SK-N-MC (cell line): ENCODE measurements at places on chromosomes 2 and 18.

DNA sequence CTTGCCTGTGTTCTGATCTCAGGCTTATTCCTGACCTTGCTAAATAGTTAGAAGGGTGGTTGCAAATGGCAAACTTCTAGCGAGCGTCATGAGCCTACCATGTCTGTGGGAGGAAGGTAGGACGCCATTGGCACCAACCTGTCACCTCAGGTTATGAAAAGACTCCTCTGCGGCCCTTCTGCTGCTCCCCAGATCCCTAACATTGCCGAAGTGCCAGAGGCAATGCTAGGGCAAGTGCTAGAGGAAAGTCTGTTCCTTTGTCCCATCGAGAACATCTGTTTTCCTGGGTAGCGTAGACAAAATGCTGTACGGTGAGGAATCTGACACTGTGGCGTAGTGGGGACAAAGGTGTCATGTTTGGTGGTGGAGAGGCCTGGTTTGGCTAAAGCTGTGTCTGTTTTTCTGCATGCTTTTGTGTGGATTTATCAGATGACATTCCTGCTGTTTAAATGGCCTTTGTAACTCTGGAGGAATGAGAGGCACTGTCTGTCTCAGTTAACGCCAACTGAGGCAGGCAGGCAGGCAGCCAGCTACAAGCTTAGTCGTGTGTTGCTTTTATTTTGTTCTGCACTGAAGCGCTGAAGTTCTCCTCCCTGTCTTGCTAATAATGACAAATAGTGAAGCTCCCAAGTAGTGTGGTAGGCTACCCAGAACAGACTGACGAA, 94.1 kb downstream of the PRPF40A start:
- no peak for DNase-seq

GRCh38 chr2:146979746-146980145, 865.1 kb upstream of the ACVR2A start:
- DNase-seq: no peak

GRCh38 chr2:23132823-23133595, 252.0 kb upstream of the KLHL29 start:
- no peak for DNase-seq

DNA sequence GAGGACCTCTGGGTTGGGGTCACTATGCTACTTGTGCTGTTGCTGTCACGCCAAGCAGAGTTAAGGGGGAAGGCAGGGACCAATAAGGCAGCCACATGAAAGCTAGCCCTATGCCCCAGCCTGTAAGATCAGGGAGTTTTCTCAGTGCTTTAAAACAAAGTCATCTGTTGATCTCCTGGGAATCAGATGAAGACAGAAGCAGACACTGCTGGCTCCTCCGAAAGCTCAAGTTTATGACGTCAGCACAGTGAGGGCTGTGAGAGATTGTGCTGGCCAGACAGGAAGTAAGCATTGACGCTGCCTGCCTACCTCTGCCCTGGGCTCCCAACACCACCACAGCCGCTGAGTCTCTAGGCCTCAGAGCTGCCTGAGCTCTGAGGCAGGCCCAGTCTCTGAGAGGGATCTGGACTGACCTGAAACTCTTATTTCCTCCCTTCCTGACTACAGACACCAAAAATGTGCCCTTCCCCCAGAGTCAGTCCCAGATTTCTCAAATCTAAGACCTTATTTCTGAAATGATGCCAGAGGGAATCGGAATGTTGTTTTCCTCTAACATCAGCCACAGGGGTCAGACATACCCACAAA, 118.1 kb upstream of the EPAS1 start:
- DNase-seq: no peak

DNA sequence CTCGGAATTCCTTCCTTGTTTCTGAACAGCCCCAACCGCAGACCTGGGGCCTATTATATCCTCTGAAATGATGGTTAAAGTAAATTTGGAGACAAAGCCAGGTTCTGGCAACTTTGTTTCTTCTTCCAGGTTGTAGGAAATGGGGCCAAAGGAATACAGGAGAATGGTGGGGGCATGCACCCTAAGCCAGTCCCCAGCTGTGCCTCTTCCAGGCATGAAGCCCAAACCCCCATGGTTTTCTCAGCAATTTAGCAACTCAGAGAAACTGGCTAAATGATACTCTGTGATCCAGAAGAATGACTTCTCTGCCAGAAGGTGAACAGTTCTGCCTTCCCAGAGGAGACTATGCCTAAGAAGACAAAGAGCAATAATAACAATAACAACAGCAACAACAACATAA, 635.0 kb upstream of the FANCL start:
- no peak for DNase-seq

- no peak for DNase-seq
Measured at GRCh38 chr2:15307526-15307925, 253.6 kb downstream of the NBAS start.

GRCh38 chr2:204696124-204696523, 150.8 kb downstream of the PARD3B start:
- no peak for DNase-seq

- DNase-seq: no peak
Measured at GRCh38 chr2:137175246-137175645, 409.9 kb downstream of the THSD7B start.

- no peak for DNase-seq
Measured at GRCh38 chr18:59597049-59597448, 100.2 kb downstream of the CCBE1 start.

- no peak for DNase-seq
Measured at GRCh38 chr18:24560511-24560981, 100.1 kb downstream of the HRH4 start.

GRCh38 chr2:156803243-156803642, 367.1 kb downstream of the GPD2 start:
- no peak for DNase-seq

DNA sequence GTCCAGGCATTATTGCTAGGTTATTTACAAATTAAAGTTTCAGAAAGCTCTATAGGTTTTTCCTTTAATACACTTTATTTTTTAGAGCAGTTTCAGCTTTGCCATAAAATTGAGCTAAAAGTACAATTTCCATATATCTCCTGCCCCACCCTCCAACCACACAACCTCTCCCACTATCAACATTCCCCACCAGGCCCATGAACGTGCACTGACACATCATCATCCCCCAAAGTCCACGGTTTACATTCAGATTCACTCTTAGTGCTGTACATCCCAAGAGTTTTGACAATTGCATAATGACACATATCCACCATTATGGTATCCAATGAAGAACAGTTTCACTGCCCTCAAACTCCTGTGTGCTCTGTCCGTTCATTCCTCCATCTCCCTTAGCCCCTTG, 139.4 kb downstream of the NBAS start:
- DNase-seq: no peak

- DNase-seq: no peak
Measured at GRCh38 chr2:46985512-46985911, 69.9 kb upstream of the MCFD2 start.

DNA sequence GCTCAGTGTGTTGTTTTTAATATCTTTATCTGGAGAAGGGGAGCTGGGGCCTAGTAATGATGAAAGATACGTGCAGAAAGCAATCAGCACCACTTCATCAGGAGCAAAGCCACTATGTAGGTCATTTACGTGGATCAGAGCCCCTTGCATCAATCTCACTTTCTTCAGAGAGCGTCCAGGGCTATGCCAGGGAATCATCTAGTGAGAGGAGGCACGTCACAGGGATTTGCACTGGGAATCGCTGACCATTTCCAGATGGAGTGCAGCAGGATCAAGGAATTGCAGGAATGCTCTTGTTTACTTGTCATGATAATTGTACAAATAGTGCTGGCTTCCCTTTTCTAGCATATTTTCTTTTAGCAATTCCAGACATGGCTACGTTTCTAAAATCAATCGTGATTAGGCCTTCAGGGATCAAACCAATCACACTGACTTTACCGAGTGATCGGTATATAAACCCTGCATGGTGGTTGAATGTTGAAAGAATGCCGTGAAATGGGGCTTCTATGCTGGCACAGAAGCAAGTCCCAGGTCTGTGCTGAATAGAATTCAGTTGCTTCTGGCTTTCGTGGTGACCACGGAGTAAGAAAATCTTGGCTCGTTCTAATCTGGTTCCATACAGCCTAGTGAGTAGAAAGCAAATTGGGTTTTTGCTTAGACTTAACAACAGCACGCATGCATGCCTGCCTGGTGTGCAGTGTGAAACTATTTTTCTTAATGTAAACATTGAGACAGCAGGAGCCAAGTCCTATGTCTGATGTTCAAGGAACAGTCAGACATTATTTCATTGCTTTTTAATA, 122.8 kb downstream of the TMEM200C start:
- DNase-seq: no peak

DNA sequence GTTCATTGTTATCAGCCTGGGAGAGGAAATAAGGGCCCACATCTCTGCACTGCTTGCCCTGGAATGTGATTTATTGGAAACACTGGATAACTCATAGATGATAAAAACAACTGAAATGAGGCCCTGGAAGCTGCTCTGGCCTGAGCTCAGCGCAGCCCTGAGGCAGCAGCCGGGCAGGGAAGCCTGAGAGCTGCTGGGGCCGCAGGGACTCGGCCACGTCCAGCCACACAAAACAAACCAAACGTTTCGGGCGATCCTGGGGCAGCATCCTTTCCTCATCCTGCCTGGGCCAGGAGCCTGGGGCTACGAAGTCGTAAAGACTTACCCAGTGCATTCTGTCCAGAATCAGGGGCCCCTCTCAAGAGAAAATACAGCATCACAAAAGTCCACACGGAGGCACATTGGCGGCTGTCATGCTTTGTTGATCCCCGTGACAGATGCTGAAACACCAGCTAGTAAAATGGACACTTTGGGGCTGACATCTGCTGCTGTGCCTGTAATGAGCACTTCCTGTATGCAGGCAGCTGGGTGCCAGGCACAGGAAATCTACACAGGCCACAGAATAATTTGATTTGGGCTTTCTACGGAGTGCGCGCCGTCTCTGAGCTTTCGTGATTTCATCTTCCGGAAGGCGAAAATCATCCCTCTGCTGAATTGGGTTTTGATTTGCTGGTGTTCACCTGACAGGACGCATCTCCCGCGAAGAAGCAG, 250.6 kb downstream of the EIPR1 start:
- peak; percentile 52 for DNase-seq

GRCh38 chr2:215274829-215275228, 37.0 kb upstream of the ATIC start:
- no peak for DNase-seq

GRCh38 chr2:174051741-174052583, 86.8 kb upstream of the SP3 start:
- DNase-seq: no peak

DNA sequence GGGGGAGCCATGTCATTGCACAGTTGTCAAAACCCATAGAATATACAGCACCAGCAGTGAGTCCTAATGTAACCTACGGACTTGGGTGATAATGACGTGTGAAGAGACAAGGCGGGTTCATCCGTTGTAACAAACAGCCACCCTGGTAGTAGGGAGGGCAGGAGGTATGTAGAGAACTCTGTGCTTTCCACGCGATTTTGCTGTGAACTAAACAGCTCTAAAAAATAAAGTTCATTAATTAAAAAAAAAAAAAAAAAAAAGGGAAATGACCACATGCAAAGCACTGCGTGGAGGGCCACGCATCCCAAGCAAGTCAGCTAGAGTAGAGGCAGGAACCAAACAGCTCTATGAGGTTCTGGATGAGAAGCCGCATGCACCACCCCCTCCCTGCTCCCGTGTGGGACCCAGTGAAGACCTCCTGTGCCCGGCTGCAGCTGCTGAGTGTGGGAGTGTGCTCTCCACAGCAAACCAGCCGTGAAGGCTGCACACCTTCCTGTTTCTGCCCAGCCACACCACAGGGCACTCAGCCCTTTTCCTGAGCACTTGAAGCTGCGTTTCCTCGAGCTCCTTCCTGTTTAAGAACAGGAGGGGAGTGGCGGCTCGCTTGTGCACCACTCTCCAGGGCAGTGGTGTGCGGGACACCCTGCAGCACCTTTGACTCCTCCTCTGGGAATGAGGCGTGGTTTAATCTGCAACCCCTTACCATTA, 65.6 kb downstream of the ODC1 start:
- DNase-seq: no peak

GRCh38 chr2:234099266-234099665, 48.8 kb downstream of the SPP2 start:
- no peak for DNase-seq

DNA sequence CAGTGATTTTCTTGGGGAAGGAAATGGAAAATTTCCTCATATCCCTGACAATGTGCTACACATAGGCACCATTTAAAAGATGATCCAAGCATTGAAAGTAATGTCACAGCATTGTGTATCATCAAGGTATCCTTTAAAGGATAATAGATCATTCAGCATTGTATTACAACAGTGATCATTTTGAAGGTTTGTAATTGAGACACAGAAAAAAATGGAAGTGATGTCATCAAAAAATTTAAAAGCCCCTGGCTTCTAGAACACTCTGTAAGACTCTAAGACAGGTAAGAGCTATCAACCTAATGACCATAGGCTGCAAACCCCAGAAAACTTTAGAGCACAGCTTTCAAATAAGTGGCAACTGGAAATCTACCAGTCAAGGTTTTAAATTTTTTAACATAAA, 271.4 kb downstream of the ETAA1 start:
- no peak for DNase-seq

DNA sequence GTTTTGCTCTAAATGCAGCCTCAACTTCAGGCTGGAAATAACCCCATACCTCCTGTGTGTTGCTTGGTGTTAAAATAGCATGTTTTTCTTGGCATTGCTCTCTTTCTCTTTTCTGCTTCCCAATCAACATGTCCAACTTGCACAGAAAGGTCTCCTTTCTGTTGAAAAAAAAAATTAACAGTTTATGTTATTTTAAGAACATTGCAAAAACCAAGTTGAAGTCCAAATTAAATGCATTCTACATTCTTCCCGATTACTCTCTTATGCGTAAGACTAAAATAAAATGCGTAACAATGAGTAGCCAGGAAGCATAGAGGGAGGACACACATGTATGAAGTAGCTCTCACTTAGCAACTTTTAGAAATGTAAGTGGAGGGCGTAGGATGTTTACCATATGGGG, 1406.1 kb upstream of the NXPH2 start:
- no peak for DNase-seq

- no peak for DNase-seq
Measured at GRCh38 chr2:24883946-24884345, 36.1 kb downstream of the ADCY3 start.
